CD4-positive, alpha-beta memory T cell (primary cell): ENCODE measurements at places on chromosomes 11 and 22.

DNA sequence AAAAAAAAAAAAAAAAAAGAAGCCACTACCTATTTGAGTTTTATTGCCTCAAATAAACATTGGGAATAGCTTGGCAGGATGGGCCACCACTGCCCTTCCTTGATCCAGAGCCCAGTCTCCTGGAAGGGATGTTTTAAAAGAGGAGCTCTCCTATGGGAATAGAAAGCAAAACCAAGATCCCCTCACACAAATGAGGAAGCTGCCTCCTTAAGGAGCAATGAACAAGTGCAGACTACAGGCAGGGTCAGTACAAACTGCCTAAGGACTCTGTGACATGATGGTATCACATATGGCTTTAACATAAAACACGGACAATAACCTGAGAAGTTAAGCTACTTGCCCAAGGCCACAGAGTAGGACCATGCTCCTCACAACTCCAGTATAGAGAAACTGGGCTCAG lies 120.8 kb downstream of the NAT10 start:
- DNase-seq = no peak

DNA sequence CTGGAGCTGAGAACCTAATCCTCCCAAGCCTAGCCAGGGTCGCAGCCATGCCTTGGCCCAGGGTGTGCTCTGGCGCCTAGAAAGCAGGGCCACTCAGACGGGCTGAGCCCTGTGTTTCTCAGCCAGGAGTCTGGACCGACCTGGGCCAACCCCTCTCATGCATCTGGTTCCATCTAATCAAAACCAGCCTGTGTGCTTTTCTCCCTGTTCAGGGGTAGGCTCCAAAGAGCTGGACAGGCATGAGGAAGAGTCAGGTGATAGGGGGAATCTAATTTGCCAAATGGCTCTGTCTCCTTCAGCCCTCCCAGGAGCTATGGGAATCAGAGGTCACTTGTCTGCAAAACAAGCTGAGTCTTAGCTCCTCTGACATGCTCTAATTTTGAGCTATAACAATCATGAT lies 55.7 kb downstream of the SCUBE1 start:
- no peak for DNase-seq

DNA sequence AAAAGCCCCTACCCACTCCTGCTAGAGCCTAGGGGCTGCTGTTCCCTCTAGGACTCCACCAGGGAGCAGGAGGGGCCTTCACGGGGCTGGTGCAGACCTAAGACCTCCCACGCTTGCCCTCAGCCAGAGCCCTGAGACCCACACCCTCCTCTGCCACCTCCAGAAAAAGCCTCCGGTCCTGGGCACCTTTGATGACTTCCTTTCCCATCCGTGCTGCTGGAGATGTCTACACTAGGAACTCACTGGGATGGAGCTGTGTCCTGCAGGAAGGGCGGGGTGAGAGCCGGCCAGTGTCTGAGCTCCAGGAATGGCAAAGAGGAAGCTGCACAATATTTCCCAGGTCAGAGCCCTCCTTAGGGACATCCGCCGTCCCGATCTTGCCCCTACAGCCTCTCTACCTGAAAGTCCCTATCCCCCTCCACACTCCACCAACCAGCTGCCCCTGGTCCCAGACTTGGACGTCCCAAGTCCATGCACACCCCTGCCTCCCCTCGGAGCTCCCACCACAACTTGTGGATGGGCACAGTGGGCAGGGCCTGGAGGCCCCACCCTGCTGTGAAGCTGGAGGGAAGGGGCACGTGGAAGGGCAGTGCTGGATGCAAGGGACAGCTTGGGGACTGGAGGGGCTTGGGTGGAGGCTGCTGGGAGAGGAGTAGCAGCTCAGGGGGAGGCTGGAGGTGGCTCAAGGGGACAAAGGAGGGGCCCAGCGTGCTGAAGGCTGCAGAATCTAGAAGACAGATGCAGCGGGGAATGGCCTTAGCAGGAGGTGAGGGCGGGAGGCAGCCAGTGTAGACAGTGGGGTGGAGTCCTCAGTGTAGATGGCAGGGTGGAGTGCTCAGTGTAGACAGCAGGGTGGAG lies 13.5 kb upstream of the LRP5 start:
- DNase-seq = no peak

GRCh38 chr11:110366291-110366690 lies 63.5 kb upstream of the FDX1 start:
- no peak for DNase-seq

DNA sequence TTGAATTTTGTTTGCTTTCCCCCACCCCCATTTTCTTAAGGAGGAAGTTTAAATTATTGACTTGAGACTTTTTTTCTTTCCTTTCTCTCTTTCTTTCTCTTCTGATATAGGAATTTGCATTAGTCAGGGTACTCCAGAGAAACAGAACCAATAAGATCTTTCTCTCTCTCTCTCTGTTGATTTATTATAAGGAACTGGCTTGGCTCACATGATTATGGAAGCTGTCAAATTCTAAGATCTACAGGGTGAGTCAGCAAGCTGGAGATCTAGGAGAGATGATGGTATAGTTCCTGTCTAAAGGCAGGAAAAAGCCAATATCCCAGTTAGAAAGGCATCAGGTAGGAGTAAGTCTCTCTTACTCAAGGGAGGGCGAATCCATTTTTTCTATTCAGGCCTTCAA lies 64.0 kb downstream of the CCDC81 start:
- DNase-seq = no peak
